ENCODE measurements at places on chromosomes 3 and 15.

DNA sequence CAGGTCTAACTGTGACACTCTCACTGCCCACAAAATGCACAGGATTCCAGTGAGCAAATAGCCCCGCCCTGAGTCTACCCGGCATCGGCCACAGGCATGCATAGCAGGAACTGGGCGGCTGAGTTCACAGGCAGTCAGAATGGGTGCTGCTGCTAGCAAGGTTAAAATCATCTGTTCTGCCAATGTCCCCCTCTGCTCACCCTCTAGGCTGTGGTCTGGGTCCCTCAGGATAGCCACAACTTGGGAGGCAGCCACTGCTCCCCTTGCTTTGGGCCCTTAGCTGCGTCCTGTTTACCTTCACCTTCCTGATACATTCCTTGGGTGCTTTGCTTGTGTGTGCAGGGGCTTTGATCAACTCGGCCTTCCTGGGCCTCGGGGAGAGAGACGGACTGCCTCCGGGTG lies 232.9 kb upstream of the RGMA start:
- no peak for DNase-seq

DNA sequence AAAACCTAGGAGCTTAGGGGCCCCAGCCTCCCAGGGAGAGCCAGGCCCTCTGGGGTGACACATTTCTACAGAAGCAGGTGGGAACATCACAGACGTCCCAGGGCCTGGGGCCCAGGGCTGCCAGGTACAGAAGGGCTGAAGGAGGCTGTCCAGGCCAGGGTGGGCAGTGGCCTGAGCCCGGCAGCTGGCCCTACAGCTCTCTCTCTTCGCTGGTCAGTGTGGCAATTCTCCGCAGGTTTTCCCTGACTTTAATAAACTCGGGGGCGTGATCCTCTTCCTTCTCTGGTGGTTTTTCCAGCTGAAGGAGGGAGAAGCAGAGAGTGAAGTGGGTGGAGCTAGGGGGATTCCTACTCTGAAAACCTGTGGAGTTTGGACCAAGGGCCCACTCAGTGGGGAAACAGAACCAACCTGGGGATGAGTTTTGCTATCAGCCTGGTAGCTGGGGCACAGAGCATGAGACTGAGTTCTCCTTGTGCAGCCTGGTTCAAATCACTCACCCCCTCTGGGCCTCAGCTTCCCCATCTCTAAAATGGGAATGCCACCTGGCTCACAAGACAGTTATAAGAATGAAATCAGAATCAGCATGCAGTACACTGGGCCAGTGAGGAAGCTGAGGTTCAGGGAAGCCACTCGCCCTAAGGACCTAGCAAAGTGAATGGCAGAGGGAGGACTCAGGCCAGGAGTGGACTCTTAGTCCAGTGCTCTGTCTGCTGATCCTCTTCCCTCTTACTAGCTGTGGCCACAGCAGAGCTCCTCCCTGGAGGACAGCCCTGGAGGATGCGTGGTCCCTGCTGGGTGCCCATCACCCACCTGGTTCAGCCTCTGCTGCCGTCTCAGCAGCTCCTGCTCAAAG lies 10.6 kb downstream of the FAM107A start:
- no peak for DNase-seq

DNA sequence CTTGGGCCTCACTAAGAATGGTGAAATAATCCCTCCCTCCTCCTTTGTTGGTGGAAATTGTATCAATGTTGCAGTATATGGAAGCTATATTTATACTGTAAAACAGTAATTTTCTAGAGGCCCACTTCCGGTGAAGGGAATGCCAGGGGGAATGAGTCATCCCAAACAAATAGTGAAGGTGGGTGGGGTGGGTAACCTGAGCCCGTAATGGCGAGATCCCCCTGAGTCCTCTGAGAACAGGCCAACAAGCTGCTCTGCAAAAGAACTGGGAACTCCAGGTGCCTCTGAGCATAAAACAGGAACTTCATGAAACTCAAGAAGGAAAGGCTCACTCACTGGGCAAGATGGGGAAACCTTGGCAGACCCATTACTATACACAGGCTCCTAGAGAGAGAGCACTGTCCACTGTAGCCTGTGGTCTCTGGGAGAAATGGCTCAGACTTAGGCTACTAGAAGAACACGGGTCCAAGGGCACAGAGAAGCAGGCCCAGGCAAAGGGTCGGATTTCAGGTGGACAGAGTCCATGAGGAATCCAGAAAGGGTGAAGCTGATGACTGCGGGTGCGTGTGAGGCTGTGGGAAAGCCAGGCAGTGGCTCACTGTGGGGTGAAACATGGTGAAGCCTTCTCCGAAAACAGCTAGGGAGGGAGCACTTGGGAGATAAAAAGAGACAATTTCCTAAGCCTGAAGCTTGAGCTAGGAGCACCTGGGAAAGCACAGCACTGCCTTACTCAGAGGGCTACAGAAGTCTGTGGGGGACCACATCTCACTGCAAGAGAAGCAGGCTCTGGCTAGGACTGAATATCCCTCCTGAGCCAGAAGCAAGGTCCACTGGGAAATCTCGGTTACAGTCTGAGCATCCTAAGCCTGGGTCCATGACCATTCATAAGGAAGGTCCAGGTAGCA lies 19.8 kb downstream of the LARP6 start:
- no peak for DNase-seq

DNA sequence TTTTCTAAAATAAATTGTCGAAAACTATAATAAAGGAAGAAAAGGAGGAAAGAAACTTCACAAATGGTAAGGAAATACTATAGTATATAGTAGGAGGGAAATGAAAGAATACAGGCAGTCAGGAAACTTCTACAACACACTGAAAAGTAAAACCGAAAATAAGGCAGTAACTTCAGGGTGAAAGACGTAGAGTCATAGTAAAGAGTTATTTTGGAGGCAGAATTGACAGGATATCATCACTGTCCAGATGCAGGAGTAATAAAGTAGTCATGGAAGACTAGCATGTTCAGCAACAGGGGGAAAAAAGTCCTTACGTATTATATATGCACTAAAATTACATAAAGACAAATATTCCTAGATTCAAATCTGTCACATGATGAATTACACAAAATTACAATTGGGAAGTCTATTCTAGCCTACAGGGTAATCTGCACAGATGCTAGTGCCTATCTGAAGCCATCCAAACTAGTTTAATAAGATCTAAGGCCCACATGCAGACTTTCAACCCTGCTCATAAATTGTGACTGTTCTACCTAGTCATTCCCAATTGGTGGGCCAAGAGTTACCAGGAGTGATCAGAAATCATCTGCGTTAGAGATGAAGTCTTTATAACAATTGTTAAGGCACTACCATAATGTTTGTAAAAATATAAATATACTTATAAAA lies 14.0 kb downstream of the VPS13C start:
- no peak for DNase-seq

- DNase-seq = no peak
Measured at GRCh38 chr15:43187544-43188155, 2.4 kb downstream of the CCNDBP1 start.

DNA sequence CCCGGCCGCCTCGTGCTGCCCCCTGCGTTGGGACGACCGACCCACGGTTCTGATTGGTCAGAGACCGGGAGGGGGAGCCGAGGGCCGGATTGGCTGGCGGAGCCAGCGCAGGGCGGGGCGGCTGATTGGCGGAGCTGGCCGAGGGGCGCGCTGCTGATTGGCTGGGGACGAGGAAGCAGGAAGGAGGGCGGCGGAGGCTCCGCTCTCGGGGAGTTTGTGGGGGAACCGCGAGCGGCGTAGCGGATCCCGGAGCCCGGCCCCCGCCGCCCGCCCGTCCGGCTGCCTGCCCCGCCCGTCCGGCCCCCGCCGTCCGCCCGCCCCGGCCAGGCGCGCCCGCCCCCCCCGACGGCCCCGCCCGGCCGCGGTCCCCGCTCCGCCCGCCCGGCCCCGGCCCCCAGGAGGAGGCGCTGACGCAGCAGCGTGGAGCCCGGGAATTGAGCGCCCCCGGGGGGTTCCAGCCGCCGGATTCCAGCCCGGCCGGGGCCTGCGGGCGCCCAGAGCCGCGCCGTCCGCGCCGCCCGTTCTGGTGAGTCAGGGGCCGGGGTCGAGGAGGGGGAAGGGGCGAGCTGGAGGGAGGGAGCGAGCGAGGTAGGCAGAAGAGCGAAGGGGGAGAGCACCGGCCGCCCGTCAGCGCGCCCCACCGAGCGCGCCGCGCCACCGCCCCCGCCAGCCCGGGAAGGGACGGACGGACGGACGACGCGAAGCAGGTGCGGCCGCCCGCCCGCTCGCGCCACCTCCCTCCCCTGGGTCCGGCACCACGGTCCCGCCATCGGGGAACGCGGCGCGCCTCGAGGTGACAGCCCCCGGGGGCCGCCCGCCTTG lies at the start of gene BAHD1:
Gene BAHD1 (plus strand): TSS at position 211 of the 822 bp plus-strand sequence. CDS start 17,512 bp downstream, outside the sequence.
- DNase-seq = peak; percentile 91

- DNase-seq = no peak
Measured at GRCh38 chr3:105523501-105523900, 156.8 kb downstream of the ALCAM start.

GRCh38 chr3:170701696-170702678 lies 116.1 kb upstream of the SLC7A14 start:
- DNase-seq = no peak
